BJ (cell line): ENCODE measurements at places on chromosomes 4 and X.

- DNase-seq = no peak
Measured at GRCh38 chrX:68536429-68536828, 37.6 kb downstream of the YIPF6 start.

DNA sequence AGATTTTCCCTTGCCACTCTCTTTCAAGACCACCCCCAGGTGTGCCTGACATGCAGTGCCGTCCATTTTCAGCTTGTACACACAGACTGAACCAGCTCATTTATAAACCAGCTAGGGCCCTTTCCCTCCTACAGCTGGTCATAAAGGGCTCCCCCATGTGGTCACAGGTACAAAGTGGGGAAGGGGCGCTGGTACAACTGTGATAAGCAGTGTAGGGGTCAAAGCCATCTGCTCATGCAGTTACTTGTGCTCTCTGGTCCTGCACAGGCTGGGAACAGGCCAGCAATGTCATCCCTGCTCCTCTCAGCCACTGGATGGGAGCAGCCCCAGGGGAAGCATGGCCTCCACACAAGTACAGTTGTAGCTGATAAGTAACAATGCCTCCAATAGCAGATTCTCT, 20.6 kb downstream of the GABRQ start:
- no peak for DNase-seq

DNA sequence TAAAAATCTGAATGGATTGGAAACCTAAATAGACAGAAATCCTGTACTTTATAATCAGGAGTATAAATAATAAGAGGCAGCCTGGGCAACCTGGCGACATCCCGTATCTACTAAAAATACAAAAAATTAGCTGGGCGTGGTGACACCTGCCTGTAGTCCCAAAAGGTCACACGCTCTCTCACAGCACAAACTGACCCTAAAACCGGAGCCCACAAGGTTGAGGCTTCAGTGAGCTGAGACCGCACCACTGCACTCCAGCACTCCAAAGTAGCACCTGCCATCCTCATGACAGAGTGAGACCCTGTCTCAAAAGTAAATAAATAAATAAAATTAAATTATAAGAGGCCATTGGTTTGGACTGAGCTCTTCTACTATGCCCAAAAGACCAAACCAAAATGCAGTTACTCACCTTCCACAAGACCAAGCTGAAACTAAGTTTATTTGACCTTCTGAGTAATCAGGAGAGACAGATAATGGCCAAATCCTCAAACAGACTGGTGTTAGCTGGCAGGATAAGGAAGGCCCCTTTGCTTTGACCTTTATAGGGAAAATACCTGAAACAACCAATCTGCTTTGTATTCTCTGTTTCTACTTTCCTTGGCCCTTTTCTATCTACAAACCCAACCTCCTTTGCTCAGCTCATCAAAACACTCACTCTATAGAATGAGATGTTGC, 3.2 kb upstream of the GRSF1 start:
- DNase-seq = no peak

- DNase-seq = no peak
Measured at GRCh38 chr4:41154010-41154813, 60.1 kb downstream of the APBB2 start.

- DNase-seq = peak; percentile 55
Measured at GRCh38 chr4:111641813-111642579, 503.3 kb upstream of the FAM241A start.
